ENCODE measurements at places on chromosomes 13 and 19. TPM values are rescaled to one million over a fixed set of nuclear protein-coding genes. Genes with fewer than 3 reads are reported as not detected.

NTF4 gene
- not detected for total RNA-seq

SLC25A41 gene
- total RNA-seq, result not detected

FCER2 gene
- total RNA-seq, result not detected

ZNF563 gene
- 1.3 TPM for total RNA-seq

OR7A10 gene
- total RNA-seq, result not detected

WASF3 gene
- 17.2 TPM for total RNA-seq

PLIN5 gene
- total RNA-seq, result not detected

FXYD7 gene
- not detected for total RNA-seq

ZNF587B gene
- total RNA-seq, result 21.2 TPM

TDRD3 gene
- total RNA-seq, result 85.7 TPM

All from SK-MEL-5 (cell line).